ENCODE measurements at places on chromosomes 11 and 22.

DNA sequence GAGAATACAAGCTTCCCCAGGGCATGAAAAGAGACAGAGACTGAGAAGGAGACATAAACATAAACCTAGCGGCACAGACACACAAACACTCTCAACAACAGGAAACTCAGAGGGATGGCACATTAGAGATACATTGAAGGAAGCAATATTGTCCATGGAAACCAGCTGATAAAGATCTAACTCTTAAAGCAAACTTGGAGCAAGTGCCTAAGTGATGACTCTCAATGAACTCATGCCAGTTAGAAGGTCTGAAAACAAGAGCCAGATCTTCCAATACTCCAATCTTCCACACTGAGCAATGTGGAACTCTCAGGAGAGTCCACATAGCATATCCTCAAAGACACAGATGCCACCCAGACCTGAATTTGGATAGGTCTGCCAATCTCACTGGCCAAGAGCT is 168.8 kb upstream of the ISX start:
- no peak for DNase-seq

- no peak for DNase-seq
Measured at GRCh38 chr11:108368134-108368533, 99.2 kb downstream of the C11orf65 start.

DNA sequence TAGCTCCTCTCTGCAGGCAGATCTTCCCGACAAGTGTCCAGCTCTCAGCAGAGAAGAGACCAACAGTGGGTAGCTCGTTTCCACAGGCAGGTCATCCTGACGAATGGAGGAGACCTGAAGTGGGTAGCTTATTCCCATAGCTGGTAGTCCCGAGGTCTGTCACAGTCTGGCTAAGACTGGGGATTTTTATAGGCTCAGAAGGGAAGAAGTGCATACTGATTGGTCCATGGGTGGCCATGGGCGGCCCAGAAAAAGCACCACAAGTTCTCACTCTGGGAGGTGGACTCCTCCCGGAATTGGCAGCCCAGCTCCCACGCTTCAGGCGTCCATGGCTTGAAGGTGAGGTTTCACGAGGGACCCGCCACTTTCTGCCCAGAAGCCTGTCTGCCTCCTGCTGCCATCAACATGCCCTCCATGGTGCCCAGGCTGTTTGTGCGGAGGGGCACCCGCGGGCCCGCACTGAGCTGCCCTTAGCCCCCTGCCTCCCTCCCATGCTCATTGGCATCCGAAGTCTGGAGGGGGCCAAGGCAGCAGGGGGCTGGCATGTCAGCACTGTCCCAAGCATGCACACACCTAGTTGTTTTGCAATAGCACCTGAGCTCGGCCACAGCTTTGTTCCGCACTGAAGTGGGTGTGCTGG is 9.9 kb upstream of the MAP6 start:
- no peak for DNase-seq

- DNase-seq, result no peak
Measured at GRCh38 chr11:46681814-46682213, 18.6 kb downstream of the ARHGAP1 start.

- no peak for DNase-seq
Measured at GRCh38 chr11:30983143-30983542, 386.4 kb downstream of the DCDC1 start.

GRCh38 chr11:73530109-73530508 is 67.8 kb downstream of the FAM168A start:
- no peak for DNase-seq

DNA sequence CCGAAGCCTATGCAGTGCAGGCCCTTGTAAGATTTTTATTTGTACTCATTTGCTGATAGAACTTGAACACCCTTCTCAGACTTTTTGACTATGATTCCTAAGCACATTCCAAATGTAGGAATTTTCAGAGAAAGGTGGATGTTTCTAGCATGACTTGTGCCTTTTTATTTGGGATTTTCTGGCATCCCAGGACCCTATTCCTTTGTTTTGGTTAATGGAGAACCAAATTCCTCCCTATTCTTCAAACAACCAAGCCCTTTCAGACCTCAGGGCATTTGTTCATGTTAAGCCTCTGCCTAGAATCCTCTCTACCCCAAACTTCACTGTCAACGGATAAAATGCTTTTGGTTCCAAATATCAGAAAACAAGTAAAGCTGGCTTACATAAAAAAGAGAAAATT is 371.1 kb downstream of the DDX10 start:
- DNase-seq, result no peak

- DNase-seq, result no peak
Measured at GRCh38 chr11:72522186-72522585, 87.9 kb upstream of the CLPB start.

DNA sequence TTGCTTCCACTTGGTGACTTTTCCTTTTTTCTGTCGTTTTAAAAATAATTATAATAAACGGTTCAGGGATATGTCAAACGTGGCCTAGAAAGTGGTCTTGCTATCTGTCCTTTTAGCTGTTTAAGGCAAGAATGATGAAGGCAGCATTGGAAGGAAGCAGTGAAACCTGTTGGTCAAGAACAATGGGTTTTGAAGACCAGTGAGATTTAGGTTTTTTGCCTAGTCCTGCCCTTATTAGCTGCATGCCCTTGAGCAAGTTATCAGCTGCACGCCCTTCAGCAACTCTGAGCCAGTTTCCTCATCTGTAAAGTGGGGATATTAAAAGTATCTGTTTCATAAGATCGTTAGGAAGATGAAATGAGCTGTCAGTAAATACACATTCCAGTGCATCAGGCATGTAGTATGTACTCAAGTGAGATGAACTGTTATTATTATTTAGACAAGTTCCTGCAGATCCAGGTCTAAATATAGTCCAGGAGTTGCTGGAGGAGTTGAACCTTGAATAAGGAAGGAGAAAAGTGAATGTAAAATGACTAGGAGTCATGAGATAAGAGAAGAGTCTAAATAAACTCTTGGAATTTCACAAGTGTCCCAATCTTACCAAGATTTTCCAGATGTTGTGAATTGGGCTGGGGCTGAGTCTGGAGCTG is 90.8 kb upstream of the HSD17B12 start:
- DNase-seq, result no peak

DNA sequence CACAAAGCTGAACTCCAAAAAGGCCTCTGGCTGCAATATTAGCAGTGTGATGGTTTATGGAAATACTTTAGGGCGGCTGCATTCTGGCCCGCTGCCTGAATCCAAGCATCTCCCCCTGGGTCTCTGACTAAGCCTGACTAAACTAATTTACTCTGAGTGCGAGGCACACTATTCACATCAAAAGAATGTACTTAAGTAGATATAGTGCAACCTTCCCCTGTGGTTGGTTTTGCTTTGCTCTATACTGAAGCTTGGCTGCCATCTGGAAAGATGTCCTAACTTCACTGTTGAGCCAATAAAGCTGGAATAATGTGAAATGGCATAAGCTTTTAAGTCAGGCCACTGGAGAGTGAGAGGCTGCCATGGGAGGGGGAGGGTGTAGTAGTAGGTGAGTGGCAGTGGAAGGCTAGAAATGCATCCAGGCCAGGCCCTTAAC is 321.6 kb downstream of the AASDHPPT start:
- no peak for DNase-seq

GRCh38 chr11:67158221-67158620 is 39.2 kb downstream of the KDM2A start:
- no peak for DNase-seq

DNA sequence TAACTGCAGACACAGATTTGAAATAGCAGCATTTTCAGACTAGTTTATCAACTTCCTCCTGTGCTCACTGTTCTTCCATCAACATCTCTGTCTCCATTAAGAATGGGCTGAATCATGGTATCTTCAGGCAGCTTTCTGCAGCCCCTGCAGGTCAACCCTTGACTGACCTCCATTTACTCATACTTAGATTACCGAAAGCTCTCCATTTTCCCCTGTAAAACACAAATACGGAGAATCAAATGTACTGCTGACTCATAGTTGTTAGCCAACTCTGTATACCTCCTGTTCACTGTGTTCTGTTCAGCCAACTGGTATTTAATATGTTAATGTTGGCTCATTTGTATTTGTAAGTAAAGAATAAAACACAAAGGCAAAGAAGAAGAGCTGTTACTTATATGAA is 364.0 kb downstream of the CASP12 start:
- DNase-seq, result no peak

- no peak for DNase-seq
Measured at GRCh38 chr11:73889019-73889418, 12.2 kb downstream of the PAAF1 start.

- DNase-seq, result no peak
Measured at GRCh38 chr11:64924910-64925284, 408 bp downstream of the PPP2R5B start.

- no peak for DNase-seq
Measured at GRCh38 chr22:18103527-18104269, 6.9 kb upstream of the TUBA8 start.

- DNase-seq, result no peak
Measured at GRCh38 chr11:93738647-93739081, 2.6 kb downstream of the TAF1D start.

GRCh38 chr11:75260396-75261170 is 20.0 kb downstream of the TPBGL start:
- no peak for DNase-seq

GRCh38 chr22:48897645-48898370 is 929.9 kb downstream of the BRD1 start:
- no peak for DNase-seq

DNA sequence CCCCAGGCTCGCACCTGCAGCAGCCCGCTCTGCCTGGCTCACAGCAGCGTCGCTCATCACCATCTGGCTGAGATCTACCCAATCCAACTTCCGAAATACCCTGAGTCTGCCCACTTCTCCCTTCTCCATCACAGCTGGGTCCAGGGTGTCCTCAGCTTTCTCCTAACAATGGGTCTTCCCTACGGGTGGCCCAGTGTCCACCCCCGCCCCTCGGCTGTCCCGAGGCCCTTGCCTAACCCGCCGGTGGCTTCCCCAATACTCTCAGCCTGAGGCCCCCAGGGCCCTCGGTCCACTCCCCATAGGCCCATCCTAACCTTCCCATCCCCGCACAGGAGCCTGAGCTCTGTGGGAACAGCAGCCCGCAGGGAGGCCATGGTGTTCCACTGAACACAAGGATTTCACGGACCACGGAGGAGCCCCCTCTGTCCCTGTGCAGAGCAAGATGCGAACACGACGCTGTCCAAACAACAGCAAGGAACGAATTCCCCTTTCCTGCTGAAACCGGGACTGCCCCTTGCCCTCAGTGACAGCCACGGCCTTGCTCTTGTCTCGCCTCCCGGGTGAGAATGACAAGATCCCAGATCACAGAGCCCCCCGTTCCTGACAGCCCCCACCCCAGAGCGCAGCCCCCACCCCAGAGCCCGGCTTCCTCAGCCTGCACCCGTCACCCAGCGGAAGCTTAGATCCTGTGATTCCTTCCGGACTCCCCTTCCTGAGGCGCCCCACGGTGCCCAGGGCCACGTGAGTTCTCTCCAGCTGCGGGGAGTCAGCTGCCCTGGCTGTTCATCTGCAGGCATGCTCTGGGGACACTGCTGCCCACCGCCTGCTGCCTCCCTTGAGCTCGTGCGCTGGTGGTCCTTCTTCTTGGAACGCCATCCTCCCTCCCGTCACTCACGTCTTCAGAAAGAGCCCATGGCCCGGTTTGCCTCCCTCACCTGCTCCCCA is 48.8 kb upstream of the CARS1 start:
- no peak for DNase-seq

GRCh38 chr22:42397332-42398249 is 34.6 kb downstream of the NFAM1 start:
- peak; percentile 63 for DNase-seq

DNA sequence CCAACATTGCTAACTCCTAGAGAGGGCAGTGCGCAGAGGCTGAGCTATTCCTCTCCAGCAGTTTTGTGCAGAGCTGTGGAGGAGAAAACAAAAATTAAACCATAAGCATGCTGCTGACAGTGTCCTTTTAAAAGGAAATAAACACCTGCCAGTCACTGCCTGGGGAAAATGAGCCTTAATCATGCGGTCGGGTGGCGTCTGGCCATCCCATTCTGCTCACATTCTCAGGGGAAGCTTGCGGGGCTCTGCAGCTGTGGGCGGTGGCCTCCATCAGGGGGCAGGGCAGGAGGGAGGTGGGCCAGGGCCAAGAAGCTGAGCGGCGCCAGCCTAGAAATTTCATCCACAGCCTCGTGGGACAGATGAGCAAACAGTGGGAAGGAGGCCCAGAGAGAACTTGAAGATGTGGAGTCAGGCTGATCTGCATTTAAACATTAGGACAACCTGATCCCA is 71.0 kb upstream of the TP53I11 start:
- DNase-seq, result no peak

DNA sequence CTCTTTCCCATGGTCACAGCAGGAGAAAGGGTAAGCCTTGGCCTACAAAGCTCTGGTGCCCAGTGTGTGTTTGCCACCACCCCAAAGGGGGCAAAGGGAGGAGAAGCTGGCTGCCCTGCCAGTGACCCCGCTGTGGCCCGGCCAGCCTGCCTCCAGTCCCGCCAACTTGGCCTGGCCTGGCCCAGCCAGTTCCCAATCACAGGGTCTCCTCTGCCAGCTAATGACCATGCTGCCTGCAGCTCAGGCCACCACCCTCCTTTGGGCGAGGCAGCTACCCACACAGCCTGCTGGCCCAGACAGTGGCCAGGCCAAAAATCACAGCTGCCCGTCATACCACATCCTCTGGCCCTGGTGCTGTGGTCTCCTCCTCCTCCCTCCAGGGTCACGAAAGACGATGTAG is 5.1 kb downstream of the GDPD5 start:
- DNase-seq, result no peak

GRCh38 chr11:27394781-27395228 is 31.8 kb upstream of the CCDC34 start:
- DNase-seq, result no peak

- no peak for DNase-seq
Measured at GRCh38 chr11:60130496-60130895, 42.0 kb downstream of the MS4A2 start.

DNA sequence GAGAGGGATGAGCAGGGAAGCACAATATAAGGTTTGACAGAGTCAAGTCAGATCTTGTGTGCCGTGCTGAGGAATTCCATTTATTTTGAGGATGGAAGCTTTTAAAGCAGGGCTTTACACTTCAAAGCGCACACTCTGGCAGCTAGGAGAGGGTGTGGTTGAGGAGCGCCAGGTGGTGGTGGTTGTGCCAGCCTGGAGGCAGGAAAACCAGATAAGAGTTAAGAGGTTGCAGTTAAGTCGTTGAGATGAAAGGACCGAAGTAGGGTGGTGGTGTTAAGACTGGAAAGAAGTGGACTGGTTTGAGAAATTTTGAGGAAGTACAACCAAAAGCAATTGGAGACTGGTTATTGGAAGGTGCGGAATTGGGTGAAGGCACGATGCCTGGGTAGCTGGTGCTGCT is 231.6 kb upstream of the TBCEL start:
- no peak for DNase-seq

DNA sequence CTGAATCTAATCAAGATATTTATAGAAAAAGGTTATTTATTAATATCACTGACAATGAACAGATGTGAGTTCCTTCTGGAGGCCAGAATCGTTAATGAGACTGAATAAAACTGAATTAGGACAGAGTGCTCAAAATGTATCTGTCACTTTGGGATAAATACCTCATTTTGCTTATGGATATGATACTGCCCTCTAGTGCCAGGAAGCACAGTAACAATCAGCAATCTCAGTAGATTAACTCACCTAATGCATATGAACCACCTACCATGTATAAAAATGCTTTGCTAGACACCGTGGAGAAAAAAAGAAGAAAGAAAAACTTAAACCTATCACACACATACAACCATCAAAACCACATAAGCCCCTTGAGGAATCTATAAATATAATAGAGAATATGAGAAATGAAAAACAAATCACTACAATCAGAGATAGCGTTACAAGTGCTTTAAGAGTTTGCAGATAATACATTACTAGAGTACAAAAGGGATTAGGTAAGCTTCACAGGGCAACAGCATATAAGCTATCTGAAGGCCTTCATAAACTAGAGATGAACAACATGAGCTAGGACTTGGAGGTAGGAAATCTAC is 117.4 kb downstream of the SGSM3 start:
- no peak for DNase-seq

Measured in CD4-positive, alpha-beta T cell treated with Interferon gamma for 1 hour (primary cell).